ENCODE measurements at places on chromosomes 5 and 9.

DNA sequence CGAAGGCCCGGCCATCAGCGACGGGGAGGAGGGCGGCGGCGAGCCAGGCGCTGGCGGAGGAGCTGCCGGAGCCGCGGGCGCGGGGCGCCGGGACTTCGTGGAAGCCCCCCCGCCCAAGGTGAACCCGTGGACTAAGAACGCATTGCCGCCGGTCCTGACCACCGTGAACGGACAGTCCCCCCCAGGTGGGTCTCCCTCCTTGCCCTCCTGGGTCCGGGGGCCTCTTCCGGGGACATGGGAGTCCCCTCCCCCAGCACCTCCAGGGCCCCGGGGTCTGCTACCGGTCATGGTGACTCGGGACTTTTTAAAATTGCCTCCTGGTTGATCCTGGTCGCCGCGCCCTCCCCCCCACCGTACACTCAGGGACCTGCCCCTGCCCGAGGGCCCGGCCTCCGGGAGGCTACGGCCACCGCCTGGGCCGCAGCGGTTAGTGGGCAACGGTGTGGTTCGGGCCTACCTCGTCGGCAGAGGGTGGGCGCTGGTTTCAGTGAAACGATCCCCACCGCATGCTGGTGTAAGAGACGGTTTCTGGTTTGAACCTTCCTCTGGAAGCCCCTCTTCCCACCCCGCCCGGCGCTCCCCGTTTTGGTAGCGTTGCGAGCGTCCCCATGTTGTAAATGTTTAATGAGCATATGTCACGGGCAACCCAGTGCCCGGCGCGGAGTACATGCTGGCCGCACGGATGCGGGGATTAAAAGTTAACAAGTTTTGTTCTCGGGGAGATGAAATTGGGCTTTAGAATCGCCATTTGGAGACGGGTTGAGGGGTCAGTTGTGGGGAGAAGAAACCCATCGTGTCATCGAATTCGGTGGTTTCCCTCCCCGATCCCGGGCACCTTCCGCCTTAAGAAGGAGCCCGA, 1.1 kb downstream of the LARP1 start:
- DNase-seq = no peak

DNA sequence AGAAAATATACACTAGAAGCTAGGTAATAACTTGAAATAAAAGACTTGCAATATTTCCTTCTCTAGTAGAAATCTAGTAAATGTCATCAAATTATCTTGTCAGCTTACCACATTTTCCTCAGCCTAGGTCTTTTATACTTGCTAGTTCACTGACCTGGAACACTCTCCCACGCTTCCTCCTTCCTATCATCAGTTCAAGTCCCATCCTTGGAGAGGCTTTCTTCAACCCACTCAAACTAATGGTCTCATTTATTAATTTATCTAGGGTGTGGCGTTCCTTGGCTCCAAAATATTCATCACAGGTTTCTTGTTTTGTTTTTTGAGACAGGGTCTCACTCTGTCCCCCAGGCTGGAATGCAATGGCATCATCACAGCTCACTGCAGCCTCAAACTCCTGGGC, 2.9 kb downstream of the FAM13B start:
- DNase-seq = no peak

DNA sequence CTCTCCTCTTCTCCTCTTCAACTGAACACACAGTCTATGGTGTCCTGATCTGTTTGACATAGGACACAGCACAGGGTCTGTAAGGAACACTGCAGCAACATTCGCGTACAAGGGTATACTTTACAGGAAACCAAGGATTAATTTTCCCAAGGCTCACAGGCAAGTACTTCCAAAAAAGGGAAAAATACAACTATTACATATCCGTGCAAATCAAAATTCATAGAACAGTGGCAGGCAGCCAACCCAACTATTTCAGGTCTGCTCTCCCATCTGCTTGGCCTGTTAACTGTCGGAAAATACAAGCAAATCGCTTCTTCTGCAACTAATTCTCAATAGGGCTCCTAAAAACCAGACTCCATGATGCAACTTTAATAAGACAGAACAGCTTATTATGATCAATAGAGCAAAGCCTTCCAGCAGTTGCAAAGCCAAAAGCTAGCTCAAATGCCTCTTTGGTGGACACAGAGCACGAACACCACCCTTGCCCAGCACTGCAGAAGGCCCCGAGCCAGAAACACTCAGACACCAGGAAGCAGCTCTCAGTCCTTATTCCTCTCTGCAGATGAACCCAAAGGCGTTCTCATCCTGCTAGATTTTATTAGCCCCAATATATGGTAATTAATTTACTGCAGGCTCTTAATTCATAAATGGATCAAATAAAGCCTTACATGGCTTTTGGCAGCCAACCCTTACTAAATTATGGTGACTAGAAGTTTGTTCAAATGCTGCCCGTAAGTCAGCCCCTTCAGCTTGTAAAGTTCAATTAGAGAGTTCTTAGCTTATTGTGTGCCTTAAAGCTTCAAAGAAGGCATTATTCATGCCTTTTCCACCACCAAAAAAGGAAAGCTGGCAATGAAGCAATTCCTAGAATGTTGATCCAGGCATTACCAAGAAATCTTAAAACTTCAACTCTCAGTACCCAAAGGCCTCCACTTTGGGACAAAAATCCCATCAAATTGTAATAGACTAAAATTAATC, 68.8 kb downstream of the ZNF608 start:
- no peak for DNase-seq

DNA sequence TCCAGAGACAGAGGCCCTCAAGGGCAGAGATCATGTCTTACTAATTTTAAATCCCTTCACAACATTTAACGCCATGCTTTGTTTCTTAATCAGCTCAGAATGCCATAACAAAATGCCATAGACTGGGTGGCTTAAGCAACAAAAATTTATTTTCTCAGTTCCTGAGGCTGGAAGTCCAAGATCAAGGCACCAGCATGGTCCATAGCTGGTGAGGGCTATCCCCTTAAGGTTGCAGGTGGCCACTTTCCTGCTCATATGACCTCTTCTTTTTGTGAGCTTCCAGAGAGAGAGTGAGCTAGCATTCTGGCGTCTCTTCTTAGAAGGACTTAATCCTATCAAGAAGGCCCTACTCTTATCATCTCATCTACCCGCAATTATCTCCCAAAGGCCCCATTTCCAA, 470.3 kb downstream of the ZNF608 start:
- DNase-seq = no peak
